ENCODE measurements at places on chromosomes 16 and 17. TPM values are rescaled to one million over a fixed set of nuclear protein-coding genes. Genes with fewer than 3 reads are reported as not detected.

Gene RNU2-1
- total RNA-seq: not detected

Gene SLC16A6
- 1.3 TPM for total RNA-seq

Gene EVI2B
- total RNA-seq: not detected

Gene POLR3E
- total RNA-seq: 104 TPM

DNA sequence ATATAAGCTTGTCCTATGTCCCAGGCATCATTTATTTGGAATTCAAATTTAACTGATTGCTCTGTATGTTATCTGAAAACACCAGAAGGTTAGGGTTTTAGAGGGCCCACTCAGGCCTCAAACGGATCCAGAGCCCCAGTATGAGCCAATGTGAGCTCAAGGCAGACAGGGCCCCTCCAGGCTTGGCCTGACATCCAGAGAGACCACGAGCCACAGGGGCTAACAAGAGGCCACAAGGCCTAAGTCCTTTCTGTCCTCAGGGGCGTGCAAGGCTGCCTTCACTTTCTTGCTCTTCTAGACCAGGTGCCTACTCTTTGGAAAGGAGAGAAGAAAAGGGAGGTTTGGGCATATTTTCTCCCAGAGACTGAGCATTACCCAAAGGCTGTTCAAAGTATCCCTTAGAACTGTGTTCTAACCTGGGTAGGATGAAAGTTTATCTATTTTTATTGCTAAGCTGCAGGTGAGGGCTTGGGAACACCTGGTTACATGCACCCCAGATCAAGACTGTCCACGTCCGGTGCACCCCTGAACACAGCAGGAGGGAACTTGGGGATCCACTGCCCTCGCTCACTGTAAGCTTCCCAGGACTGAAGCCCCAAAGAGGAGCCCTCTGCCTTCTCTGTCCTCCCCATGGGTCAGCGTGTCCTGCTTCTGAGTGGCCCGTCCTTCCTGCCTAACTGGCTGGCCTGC, 1.5 kb upstream of the ENGASE start:
- DNase-seq: no peak

DNA sequence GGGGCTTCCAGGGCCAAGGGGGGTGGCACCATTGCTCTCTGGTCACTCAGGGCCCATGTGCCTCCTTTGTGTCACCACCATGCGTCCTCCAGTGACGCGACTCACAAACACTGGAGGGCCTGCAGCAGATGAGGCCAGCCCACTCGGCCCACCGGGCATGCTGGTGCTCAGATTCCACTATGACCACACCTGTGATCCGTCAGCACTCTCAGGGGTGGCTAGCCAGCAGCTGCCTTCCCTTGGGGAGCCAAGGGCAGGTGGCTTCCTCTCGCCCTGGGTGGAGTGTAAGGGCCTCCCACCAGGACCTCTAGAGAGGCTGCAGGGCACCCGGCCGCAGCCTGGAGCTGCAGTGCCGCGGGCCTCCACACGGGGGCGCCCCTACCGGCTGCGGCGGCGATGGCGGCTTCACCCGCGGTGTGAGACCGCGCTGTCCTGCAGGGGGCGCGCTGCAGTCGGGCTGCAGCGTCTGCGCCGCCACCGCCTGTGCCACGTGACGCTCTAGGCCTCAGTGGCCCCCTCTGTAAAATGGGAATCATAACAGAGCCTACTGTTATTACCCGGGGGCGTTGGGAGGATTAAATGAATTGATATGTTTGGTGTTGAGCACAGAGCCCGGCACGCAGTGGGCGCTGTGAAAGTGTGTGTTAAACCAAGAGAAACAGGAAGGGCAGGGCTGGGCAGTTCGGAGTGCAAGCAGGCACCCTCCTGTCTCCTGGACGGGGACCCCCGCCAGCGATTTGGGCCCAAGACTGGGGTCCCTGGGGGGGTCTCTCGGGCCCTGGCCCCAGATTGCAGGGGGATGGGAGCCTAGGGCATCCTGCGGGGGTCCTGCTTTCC, 192.4 kb upstream of the GSE1 start:
- DNase-seq: peak; percentile 66

GRCh38 chr16:88498576-88499208, 45.6 kb downstream of the ZFPM1 start:
- no peak for DNase-seq

Gene KIF19
- 2.5 TPM for total RNA-seq

Gene SEPTIN1
- not detected for total RNA-seq

- no peak for DNase-seq
Measured at GRCh38 chr17:79220713-79221291, 146.2 kb downstream of the ENGASE start.

DNA sequence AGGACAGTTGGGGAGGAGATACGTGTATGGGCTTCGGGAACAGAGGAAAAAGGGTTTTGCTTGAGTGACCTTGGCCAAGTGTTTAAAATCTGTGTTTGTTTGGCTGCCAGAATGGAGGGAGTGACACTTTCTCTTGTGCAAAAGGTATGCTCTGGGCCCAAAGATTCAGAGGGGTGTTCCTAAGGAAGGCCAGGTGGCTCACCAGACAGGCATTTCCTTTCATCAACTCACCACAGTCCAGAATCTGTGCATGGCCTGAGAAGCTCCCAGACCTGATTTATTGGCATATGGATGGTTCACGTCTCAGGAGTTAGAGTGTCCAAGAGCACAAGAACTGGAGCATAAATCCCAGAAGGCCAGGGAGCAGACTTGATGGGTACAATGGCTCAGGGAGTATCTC, 53.4 kb upstream of the NLK start:
- DNase-seq: no peak

DNA sequence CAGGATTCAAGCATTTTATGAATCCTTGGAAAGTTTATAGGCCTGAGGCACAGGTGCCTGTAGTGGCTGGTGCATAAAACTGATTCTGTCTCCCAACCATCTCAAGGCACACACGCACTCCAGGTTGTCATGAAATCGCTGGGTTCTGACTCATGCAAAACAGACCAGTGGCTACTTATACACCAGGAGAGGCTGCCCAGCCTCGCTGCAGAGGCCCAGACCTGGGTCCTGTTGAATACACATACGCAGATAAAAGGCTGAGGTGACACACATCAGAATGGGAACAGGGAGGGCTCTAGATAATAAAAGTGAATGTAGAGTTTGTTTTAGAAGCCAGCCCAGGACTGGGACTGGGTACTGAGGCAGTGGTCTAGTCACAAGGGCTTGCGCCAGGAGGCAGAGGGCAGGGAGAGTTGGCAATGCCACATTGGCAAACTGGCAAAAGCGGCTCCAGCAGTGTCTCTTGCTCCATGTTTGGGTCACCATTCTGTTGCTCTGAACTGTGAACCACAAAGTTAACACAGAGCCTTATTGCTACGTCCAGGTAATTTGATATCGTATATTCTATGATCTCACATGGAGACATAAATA, 13.6 kb downstream of the OR1D5 start:
- no peak for DNase-seq

Gene CDH8
- not detected for total RNA-seq

DNA sequence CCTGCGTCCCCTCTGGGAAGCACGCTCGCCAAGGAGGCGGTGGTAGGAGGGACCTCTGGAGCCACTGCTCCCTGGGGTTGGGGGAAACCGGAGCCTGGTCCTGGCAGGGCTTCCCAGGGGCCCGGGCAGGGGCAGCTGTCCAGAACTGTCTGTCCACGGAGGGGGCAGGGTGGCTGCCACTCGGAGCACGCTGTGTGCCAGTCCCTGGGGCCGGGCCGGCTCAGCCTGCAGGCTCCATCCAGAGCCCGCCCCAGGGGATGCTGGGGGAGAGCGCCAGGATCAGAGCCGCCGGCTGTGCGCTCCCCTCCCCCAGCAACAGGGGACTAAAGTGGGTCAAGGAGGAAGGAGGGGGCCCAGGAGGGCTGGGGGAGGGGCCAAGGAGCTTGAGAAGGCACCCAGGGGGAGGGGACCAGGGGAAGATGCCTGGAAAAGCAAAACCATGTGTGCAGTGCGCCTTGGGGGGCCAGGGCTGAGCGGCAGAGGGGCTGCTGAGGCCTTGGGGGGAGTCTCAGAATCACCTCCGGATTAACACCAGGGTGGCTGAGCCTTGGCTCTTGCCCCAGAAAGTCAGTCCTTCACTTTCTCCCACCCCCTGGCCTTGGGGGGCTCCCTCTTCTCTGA, 21.3 kb downstream of the ZNF423 start:
- no peak for DNase-seq

Gene CACNA1H
- 0.65 TPM for total RNA-seq

DNA sequence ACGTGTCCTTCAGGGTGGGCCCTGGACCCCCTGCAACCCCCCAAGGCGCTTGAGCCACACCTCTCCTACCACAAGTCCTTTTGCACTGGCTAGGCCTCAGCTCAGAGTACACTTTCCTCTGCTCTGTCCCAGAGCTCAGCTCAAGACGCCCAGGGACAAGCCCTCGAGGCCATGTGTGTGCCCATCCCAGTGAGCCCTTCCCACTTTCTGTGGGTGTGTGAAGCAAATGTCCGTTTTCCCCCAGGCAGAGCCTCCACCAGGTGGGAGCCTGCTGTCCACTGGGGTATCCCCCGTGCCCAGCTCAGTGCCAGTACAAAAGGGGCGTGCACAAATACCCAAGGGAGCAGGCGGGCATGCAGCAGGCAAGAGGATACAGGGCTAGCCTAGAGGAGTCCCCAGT, 18.4 kb downstream of the KIFC3 start:
- no peak for DNase-seq

Gene TMC6
- total RNA-seq: 238 TPM

GRCh38 chr16:11980136-11980844, 3.8 kb downstream of the SNX29 start:
- DNase-seq: no peak

Gene LRRC75A
- total RNA-seq: 8.0 TPM

DNA sequence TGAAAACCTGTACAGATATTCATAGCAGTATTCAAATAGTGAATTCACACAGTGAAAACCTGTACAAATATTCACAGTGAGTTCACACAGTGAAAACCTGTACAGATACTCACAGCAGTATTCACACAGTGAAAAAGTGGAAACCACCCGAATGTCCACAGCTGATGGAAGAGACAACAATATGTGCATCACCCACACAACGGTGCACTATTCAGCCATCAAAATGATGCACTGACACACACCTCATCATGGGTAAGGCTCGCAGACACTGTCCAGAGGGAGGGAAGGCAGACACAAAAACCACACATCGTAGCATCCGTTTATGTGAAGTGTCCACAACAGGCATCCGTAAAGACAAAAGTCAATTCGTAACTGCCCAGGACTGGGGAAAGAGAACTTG, 100.9 kb downstream of the VPS53 start:
- no peak for DNase-seq

Gene KRTAP1-5
- not detected for total RNA-seq

GRCh38 chr17:75267411-75268232, 3.4 kb downstream of the MIF4GD start:
- DNase-seq: peak; percentile 76

GRCh38 chr17:9002606-9003354, 18.5 kb upstream of the NTN1 start:
- no peak for DNase-seq

Gene SLC52A1
- not detected for total RNA-seq

GRCh38 chr17:50018909-50019308, 23.9 kb upstream of the DLX3 start:
- DNase-seq: no peak

DNA sequence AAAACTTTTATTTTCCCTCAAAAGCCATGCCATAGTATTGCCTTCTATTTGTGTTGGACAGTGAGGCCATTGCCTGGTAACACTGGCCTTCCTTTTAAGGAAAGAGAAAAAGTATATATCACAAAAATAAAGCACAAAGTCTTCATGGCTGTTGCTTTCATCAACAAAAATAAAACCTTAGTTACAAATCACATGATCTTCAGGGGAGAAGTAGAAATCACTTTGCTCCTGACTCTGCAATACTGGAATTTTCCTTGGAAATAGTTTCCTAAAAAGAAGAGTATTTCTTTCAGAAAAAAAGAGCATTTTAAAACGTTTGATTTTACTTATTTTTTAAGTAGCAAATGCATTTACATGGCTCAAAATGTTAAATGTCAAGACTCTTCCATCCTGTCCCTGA, 41.9 kb downstream of the FAM20A start:
- no peak for DNase-seq

Data from HT-29 (cell line).